ENCODE measurements at places on chromosomes 7 and 10. TPM values are rescaled to one million over a fixed set of nuclear protein-coding genes. Genes with fewer than 3 reads are reported as not detected.

DNA sequence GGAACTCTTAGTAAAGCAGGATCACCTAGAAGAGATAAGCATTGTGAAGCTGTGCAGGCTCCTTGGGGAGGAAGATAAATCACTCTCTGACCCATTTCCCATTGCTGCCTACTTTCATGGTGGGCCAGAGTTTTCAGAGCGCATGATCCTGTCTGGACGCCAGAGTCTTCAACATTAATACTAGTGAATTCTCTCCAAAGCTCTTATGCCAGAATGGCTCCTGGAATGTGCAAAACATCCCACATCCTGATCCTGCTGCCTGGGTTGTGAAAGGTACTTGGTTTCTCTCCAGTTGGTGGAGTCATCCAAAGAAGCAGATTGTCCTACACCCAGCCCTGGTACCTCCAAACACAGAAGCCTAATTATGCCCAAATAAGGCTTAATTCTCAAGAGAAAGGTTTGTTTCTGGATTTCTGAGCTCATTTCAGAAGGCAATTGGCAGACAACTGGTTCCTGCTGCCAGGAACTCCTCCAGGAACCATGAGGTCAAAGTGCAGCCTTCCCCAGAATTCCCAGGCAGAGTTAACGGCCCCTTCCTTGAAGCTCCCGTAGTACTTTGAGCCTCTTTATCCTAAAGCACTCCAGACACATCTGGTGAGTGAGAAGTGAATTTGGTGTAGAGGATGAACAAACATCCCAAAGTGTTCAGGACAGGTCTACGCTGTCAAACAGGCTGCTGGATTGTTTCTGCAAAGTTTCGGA is 495.2 kb downstream of the PLXNA4 start:
- no peak overlapping the region for H3K27ac ChIP-seq
- H3K27me3 ChIP-seq = peaks cover 14% of the 10 kb centered on the region
- H3K36me3 ChIP-seq = no peaks in the 10 kb centered on the region
- H3K4me1 ChIP-seq = peaks cover 44% of the 10 kb centered on the region
- H3K4me3 ChIP-seq = no peak overlapping the region

DNA sequence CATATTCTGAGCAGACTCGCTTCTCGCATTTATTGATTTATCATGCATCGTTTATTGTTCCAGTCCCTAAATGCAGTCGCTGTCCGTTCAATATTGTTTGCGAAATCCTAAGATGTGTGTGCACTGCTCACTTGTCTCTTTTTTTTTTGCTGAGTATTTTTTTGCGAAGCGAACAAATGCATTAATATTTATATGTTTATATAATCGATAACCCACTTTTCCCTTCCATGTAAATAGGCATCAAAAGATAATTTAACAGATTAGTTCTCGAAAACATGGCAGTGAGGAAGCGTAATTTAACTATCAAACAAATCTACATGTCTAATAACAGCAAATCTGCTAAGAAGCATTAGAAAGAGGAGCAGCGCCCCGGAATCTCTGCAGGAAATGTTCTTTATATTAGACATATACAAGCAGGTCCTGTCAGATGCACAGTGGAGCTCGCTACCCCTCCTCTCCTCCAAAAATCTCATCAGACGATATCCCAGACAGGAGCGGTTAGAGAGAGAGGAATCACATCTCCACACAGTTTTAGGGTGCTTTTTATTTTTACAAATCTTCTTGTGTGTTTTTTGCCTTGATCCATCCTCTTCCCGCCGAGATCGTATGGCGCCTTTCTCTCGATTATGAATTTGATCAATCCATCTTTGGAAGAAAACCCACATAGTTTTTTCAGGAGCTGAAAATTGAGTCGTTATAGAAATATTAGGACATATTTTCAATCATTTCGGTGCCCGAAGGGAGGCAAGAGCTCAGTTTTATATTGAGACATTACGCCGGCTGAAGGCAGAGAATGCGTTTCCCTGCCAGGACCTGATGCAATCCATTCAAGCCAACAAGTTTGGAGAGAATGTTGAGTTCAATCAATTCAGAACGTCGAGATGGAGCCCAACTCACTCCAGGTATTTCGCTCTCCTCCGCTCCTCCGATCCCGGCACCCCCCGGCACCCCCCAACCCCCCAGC is at the start of gene ARID5B:
Gene ARID5B, plus strand, starts transcription at position 871 of the 964 bp plus-strand sequence. Its CDS starts 11 bp downstream, at position 882.
- peak within 1 kb of the TSS; percentile 93 for H3K4me3 ChIP-seq
- H3K4me1 ChIP-seq = peaks cover 59% of the 10 kb centered on the region
- H3K27me3 ChIP-seq = peaks cover 2% of the 10 kb centered on the region

GRCh38 chr7:55405856-55406541 is 40.9 kb downstream of the LANCL2 start:
- H3K27ac ChIP-seq = no peak overlapping the region
- DNase-seq = no peak
- peaks cover 7% of the 10 kb centered on the region for H3K4me1 ChIP-seq
- peaks cover 25% of the 10 kb centered on the region for H3K36me3 ChIP-seq

- no peak for DNase-seq
- peak overlapping the region; percentile 46 for H3K27ac ChIP-seq
- peaks cover 20% of the 10 kb centered on the region for H3K36me3 ChIP-seq
- H3K27me3 ChIP-seq = no peaks in the 10 kb centered on the region
These were observed 1.1 kb downstream of the CAMK2G start for GRCh38 chr10:73873142-73873837.

DNA sequence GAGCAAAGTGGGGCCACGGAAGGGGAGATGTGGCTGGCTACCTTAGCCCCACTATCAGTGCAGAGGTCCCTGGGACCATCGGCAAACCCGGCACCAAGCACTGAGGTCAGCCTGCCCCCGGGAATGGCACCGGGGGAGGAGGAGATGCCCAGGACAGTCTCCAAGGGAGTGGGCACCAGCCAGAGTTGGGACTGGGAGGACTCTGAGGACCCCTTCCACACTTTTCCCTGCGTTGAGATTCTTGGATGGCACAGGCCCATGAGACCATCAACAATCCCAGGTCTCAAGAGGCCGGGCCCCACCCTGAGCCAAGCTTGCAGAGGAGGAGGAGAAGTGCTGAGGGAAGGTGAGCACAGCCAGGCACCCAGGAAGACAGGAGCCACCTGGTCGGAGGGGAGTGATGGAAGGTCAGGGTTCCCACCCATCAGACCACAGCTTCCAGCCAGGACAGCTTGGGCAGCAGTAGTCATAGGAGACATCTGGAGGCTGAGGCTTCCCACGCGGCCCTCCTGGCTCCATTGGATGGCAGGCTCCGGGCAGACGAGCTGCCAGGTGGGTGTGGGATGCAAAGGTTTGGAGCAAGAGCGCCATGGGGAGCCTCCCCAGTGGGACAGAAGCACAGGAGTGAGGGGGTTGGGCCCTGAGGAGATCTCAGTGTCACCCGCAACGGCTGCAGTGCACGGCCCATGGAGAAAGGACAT is 2.6 kb upstream of the OPN4 start:
- no peak overlapping the region for H3K4me3 ChIP-seq
- no peaks in the 10 kb centered on the region for H3K36me3 ChIP-seq
- H3K27me3 ChIP-seq = peaks cover 4% of the 10 kb centered on the region
- peaks cover 36% of the 10 kb centered on the region for H3K4me1 ChIP-seq
- DNase-seq = no peak
- H3K27ac ChIP-seq = no peak overlapping the region

- H3K36me3 ChIP-seq = peaks cover 11% of the 10 kb centered on the region
- no peak overlapping the region for H3K4me3 ChIP-seq
- no peak for DNase-seq
These were observed 24.5 kb downstream of the OGDH start for GRCh38 chr7:44630792-44631457.

GRCh38 chr10:126268013-126268920 is 120.0 kb downstream of the ADAM12 start:
- DNase-seq = no peak
- peaks cover 21% of the 10 kb centered on the region for H3K36me3 ChIP-seq
- no peak overlapping the region for H3K4me3 ChIP-seq
- H3K27me3 ChIP-seq = no peaks in the 10 kb centered on the region

DNA sequence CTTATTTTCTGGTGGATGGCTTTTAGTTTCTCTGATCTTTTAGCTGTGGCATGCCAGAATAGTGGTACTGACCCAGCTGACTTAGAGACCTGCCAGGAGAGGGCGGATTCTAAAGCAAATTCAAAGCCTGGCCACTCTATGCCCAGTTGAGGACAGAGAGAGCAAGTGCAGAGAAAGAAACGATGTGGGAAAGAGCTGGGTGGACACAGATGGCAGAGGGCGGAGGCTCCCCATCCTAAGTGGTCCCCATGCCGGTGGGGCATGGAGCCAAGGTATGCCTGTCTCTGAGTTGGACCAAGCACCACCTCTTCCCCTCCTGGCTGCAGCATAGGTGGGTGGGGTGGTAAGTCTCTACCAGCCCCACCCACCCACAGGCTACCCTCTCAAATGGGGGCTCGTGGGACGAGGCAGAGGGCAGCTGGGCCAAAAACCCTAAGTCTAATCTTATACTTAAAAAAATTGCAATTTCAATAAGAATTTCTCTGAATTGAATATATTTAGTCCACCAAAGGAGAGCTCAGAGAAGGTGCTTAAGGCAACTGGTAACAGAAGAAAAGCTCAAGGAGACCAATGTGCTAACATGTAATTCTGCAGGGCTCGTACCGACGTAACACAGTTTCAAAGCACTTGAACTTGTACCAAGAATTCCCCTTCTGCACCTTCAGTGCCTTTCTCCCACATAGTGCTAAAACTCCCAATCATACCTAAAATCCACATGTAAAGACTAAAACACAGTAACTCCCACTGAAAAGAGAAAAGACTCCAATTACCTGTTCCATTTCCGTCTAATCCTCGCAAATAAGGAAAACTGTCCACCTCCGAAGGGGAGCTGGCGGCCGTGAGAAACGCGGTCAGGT is 85.7 kb upstream of the NMT2 start:
- H3K36me3 ChIP-seq = peaks cover 12% of the 10 kb centered on the region
- no peak overlapping the region for H3K27ac ChIP-seq
- peaks cover 3% of the 10 kb centered on the region for H3K27me3 ChIP-seq
- no peak overlapping the region for H3K4me3 ChIP-seq
- peaks cover 5% of the 10 kb centered on the region for H3K4me1 ChIP-seq

DNA sequence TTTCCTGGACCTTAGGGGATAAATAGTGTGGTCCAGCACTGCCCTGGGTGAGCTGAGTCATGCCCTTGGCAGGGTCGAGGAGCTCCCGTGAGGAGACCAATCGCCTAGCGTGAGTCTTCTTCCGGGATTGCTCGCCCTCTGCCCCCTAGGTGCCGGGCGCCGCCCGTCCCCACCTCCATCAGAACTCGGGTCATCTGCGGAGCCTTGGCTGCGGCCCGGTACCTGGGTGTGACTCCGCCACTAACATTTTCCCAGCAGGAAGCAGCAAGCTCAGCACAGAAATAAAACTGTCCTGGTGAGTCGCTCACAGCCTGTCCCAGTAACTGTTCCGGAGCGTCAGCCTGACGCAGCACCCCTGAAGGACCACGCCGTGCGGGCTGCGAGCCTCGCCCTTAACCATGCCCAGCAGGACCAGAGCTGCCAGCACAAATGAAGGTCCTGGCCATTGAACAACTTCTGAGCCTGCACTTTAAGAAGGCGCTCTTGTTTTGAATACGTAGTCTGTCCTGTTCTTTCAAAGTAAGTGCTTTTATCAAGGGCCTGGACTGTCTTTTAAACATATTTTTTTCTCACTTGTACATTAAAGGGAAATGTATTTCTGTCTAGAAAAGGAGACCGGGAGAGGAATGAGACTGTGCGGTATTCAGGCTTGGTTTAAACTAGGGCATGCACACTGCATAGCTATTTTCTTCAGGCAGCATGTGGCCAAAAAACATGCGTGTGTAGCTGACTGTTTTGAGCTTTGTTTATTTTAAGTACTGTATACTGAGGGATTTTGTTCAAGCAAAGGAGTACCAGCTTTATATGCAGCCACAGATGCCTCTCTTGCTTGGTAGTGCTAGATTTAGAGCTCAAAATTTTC is 136.7 kb downstream of the HECW1 start:
- peaks cover 42% of the 10 kb centered on the region for H3K4me1 ChIP-seq
- peaks cover 8% of the 10 kb centered on the region for H3K36me3 ChIP-seq
- H3K27me3 ChIP-seq = peaks cover 2% of the 10 kb centered on the region
- peak overlapping the region; percentile 87 for H3K27ac ChIP-seq

DNA sequence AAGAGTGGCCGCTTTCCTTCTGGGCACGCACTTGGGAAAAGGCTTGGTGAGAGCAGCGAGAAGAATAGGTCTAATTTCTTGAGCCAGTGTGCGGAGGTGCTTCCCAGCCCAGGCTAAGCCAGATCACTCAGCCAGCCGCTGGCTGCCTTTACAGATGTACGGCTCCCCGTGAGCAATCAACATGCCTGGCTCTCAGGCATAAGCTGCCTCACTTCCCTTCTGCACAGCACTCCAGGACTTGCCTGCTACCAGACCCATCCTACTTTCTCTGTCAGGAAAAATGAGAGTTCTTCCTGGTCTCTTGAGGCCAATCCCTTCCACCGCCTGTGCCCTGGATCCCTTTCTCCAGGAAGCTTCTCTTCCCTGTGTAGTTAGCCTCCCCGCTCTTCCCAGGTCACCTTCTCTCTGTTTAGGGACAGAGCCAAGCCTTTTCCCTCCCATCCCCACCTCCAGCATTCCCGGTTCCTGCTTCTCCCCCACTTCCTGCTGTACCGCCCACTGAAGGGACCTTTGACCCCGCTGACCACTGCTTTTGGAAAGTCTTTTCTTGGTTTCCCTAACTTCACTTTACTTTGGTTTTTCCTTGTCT is 1.1 kb upstream of the ACTR3C start:
- H3K27me3 ChIP-seq = peaks cover 8% of the 10 kb centered on the region
- no peaks in the 10 kb centered on the region for H3K36me3 ChIP-seq
- no peak overlapping the region for H3K4me3 ChIP-seq
- peaks cover 10% of the 10 kb centered on the region for H3K4me1 ChIP-seq
- DNase-seq = no peak
- no peak overlapping the region for H3K27ac ChIP-seq

TPK1 gene
- total RNA-seq = not detected

DYDC1 gene
- total RNA-seq = not detected

DEPP1 gene
- 0.48 TPM for total RNA-seq

WNT8B gene
- not detected for total RNA-seq

MYPN gene
- 74.2 TPM for total RNA-seq

ADCY1 gene
- not detected for total RNA-seq

POLR2J gene
- 65.8 TPM for total RNA-seq

GPER1 gene
- total RNA-seq = 7.1 TPM

Data from HFFc6 (cell line).